ENCODE measurements at places on chromosomes 3 and 15.
A peak's percentile ranks its signal among the peaks of the same experiment; 100 is the strongest.

- DNase-seq = no peak
These were observed 53.3 kb upstream of the ARHGEF3 start for GRCh38 chr3:56854856-56855611.

DNA sequence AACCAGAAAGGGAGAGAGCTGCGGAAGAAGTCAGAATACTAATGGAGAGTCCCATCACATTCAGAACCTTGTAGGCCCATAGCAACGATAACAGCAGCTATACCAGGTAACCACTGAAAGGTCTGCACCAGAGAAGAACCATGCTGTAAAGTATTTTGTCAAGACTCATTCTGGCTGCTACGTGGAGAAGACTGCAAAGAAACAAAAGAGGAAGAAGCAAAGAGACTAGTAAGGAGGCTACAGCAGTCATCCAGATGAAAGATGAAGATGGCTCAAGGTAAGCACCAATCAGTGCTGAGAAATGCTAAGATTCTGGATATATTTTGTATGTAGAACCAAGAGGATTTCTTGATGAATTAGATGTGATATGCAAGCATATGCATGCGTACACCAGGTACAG is 39.6 kb downstream of the ACAP2 start:
- DNase-seq = no peak

GRCh38 chr3:81753416-81754027 is 7.9 kb downstream of the GBE1 start:
- DNase-seq = no peak

GRCh38 chr3:88610820-88611219 is 461.1 kb downstream of the C3orf38 start:
- DNase-seq = no peak

DNA sequence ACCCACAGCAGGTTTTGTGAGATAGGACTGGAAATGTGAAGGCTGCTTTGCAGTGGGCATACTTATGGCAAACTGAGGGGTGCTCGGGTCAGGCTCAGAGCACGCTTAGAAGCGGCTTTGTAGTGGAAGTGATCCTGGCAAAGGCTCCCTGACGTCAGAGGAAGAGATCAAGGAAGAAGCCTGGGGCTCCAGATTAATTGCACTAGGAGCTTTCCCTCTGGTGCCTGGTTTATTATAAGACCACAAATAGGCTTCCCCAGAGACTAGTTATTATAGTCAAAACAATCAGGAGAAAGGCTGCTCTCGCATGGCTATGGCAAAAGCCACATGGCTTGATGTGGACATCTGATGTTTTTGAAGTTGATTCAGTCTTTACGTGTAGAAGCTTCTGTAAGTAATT is 515.1 kb downstream of the GABRG3 start:
- no peak for DNase-seq

DNA sequence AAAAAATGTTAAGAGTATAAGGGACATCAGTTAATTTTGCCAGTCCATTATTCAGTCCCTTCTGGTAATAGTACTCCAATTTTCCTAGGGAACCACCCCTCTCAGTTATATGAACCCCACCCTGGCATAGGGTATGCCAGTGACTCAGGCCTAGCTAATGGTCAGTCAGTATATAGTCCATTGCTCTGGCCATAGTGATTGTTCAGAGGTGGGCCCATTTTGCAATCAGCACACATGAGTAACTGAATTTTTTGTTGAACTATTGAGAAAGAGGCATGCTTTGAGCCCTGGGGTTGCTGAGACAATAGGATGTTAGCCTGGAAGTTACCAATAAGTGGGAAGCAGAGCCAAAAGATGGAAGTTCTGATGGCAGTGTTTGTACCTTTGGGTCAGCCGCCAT is 4.1 kb downstream of the LRCH3 start:
- DNase-seq = no peak

DNA sequence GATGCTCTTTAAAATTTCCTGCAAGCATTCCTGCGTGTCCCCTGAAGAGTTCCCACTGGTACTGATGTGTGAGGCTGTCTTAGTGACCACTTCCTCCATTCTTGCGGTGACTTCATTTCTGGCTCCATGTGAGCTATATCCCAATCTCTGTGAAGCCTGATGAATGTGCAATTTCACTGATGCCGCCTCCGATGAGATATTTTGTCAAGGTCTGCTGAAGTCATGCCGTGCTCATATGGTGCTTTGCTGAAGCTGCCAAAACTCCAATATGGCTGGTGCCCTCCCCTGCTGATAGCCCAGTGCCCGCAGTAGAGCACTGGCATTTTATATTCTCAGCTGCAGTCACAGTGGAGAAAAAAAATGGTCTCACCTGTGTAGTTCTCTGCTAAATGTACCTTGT is 271.5 kb downstream of the EFHB start:
- DNase-seq = peak; percentile 65

DNA sequence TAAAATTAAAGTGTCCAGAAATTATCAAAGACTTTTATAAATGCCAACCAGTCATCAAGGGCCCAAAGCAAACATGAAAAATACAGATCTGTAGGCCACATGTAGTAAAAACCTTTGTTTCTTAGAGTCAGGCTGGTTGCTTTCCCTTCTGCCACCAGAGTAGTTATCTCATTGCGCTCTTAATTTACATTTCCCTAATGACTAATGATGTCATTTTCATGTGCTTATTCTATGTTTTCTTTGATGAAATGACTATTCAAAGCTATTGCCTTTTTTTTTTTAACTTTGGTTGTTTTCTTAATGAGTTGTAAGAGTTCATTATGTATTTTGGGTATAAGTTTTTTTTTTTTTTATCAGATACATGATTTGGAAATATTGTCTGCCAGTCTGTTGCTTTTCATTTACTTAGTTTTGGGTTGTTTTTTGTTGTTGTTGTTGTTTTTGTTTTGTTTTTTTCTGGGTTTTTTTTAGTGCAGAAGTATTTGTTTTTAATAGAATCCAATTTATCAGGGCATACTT is 140.6 kb downstream of the HCN4 start:
- DNase-seq = no peak

DNA sequence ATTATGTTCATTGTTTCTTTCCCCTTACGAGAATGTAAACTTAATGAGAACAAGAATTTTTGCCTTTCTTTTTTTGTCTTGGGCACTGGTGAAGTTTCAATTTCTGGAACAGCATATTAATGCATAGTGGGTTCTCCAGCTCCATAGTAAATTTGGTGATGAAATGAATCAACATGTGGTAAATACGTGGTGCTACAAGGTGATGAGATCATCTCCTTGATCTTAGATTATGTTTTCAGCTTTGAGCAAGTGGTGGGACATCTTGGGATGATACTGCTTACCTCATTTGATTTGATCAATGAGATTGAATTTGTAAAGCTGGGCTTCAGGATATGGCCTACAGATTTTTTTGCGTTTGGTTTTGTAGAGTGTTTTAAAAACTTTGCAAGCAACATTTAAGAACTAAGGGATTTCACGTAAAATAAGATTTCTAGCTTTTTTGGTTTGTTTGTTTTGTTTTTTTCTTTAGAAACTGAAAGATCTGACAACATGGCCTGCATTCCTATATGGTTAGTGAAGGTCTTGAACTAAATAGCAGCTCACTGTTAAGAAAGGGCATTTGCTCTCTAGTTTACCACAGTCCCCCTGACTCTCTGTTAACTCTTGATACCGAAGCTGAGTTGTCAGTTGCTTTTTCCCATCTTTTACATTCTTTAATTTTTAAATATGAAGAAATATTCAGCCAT is 45.6 kb downstream of the FNDC3B start:
- no peak for DNase-seq

DNA sequence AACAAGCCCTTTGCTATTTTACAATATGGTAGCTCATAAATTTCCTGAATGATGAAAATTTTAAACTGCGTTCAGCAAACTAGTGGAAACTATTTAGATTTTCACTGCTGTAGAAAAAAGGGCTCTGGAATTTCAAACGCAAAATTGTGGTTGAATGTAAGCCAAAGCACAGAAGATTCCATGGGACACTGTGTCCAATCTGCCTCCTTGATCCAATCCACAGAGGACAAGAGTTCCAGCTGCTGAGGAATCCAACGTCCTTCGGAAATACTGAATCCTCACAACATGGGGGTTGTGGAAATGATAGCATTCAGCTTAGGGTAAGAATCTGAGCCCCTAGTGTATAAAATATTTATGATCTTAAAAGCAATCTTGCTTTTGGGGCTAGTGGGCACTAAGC is 161.0 kb downstream of the PLD1 start:
- no peak for DNase-seq

GRCh38 chr3:18440066-18440722 is 15.1 kb upstream of the SATB1 start:
- no peak for DNase-seq

DNA sequence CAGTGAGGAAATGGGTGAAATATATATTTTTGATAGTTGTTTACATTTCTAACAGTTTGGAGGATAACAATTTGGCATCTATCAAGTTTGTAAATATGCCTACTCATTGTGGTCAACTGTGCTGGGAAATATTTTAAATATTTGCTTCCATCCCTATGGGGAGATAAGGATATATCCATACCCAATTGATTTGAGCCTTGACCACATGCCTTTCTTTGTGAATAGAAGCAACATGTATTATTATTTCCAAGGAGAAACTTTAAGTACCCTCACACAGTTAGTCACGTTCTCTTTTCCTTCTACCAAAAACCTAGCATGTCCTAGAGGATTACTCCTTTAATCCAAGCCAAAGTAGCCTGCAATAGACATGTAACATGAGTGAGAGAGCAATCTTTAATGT is 245.4 kb upstream of the CBLB start:
- DNase-seq = no peak

DNA sequence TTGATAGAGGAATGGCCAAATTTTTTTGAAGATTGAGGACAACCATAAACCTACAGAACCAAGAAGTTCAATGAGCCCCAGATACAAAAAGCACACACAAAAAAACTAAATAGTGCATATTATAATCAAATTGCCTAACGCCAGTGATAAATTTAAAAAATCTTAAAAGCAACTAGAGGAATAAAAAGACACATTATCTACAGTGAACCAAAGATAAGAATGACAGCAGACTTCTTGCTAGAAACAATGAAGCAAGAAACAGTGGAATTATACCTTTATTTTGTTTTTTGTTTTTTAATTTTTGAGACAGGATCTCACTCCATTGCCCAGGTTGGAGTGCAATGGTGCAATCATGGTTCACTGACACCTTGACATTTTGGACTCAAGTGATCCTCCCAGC is 9.9 kb upstream of the SAMD7 start:
- no peak for DNase-seq

DNA sequence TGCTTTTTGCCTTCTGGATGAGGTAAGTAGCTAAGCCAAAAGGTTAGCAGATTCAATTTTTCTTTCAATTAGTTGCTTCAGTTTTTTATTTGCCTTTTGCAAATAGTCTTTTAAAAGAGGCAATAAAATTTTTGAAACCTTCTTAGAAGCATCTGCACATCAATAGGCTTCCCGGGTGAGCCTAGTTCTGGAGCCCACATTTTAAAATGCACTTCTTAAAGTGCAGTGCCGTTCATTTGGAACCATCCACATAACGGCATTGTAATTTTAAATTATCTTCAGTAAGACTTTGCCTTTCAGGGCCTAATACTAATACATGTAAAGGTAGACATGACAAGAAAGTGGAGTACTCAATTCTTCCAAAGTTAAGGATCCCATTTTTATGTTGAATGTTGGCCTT is 269.2 kb downstream of the THSD4 start:
- no peak for DNase-seq

DNA sequence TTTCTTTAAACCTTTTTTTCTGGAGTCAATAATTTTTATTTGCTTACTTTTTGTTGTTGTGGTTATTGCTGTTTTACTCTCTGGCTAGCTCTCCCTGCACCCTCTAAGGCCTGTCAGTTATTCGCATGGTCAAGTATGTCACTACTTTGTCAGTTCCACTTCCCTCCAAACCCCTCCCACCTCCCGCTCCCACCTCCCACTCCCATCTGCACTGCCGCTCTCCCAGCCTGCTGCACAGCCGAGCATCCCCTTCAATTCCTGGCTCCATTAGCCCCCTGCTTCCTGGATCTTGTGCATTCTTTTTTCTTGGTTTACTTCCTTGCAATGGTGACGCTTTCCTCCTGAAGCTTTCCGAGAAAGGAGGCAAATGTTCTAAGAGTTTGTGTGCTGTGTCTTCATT is 218.0 kb downstream of the XXYLT1 start:
- no peak for DNase-seq

DNA sequence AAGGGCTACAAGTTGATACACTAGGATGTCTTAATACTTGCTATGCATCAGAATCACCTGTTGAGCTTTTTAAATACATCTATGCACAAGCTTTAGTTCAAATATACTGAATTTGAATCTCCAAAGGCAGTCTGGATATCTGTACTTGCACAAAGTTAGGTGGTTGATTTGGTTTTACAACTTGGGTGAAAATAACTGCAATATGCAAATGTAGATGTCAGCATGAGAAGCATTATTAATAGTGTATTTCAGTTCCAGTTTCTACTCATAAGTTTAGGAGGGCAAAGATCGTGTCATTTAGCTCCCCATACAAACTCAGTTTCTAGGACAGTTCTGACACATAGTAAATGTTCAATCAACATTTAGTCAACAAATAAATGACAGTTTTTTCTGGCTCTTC is 25.6 kb downstream of the IQCB1 start:
- no peak for DNase-seq
